ENCODE measurements at places on chromosomes 16 and 17.
A peak's percentile ranks its signal among the peaks of the same experiment; 100 is the strongest.

DNA sequence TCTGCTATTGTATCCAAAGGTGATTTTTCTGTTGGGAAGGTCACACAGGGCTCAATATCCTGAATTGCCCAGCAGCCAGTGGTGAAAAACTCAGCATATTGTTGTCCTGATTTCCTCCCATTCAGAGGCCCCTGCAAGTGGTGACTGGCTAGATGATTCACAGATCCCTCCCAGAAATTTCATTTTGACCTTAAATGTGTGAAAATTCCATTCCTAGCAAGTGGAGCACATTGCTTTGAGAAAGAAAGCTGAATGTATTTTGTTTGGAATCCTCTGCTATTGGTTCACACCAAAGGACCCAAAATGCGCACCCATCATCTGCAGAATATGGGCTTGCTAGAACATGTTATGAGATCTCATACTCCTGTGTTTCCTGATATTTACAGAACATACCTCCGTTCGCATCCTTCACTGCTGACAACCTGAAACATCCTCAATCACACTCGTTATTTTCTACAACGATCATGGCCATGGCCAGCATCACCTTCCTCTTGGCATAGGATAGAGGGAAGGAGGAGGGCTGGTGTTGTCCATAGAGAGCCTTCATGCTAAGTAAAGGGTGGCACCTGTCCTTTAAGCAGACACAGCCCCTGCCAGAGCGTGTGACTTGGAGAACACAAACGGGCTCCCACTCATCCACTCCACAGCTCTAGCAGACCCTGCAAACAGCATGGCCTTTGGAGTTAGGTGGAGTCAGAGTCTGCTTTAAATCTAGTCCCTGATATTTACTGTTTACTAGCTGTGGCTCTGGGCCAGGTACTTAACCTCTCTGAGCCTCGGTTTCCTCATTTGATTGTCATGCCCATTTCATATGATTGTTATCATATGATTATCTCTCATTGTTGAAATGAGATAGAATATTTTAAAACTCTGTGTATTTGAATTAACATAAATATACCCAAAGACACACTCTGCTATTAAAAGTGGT, 30.4 kb upstream of the NFAT5 start:
- DNase-seq, result no peak

DNA sequence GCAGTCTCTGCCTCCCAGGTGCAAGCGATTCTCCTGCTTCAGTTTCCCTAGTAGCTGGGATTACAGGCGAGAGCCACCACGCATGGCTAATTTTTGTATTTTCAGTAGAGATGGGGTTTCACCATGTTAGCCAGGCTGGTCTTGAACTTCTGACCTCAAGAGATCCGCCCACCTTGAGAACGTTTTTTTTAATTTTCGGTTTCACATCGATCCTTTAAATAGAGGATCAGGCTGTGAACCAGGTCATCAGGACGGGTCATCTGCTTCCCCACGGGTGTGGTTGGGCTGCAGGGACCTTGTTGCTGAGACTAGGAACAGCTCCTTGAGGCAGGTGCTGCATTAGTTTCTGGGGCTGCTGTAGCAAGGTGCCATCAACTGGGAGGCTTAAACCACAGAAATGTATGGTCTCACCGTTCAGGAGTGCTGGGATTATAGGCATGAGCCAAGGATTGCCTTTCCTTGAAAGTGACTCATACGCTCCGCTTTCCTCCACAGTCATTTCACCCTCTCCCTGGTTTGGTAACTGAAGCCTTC, 7.9 kb upstream of the NAGPA start:
- no peak for DNase-seq

- peak; percentile 64 for DNase-seq
Measured at GRCh38 chr16:58026139-58026704, 668 bp downstream of the MMP15 start.

GRCh38 chr16:2273484-2273883, 5.6 kb upstream of the RNPS1 start:
- DNase-seq, result no peak

DNA sequence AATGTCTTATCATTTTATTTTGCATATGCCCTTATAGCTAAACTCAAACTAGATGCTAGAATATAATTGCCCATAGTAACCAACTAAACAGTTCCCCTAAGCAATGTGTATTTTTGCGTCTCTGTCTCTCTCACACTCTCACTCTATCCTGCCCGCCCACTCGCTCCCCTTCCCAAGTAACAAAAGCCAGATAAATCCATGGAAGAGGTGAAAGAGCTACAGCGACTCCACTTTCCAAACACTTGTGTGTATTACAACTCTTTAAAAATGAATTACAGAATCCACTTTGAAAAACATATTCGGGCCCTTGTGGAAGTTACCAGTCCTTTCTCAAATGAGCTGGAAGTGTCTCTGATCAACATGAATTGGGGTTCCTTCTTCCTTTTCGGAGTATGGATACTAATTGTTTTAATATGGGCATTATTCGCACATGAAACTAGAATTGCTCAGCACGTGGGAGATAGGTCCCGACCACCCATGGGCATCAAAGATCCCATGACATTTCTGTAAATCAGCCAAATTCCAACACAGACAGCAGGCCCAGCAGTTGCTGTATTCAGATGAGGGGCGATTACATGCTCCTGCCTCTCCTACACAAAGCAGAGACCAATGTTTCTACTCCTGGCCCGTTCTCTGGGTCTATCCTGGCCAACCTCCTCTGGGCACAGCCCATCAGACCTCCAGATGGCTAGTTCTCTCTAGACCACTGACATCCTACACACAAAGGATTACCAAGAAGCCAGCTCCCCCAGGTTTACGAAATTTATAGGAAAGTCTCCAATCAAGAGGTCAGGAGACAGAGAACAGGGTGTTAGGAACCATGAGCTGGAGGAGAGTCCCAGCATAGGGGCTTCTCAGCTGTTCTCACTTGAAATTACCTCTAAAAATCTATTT, 121.5 kb downstream of the ZFHX3 start:
- DNase-seq, result no peak
